C1 segment of cervical spinal cord (tissue), 14 donors: ENCODE measurements at places on chromosomes 12 and 14.

GRCh38 chr14:31657917-31658316, 96.7 kb downstream of the NUBPL start:
- no peak for DNase-seq

- no peak for DNase-seq
Observed at GRCh38 chr12:90828621-90829020, 126.4 kb downstream of the CCER1 start.

DNA sequence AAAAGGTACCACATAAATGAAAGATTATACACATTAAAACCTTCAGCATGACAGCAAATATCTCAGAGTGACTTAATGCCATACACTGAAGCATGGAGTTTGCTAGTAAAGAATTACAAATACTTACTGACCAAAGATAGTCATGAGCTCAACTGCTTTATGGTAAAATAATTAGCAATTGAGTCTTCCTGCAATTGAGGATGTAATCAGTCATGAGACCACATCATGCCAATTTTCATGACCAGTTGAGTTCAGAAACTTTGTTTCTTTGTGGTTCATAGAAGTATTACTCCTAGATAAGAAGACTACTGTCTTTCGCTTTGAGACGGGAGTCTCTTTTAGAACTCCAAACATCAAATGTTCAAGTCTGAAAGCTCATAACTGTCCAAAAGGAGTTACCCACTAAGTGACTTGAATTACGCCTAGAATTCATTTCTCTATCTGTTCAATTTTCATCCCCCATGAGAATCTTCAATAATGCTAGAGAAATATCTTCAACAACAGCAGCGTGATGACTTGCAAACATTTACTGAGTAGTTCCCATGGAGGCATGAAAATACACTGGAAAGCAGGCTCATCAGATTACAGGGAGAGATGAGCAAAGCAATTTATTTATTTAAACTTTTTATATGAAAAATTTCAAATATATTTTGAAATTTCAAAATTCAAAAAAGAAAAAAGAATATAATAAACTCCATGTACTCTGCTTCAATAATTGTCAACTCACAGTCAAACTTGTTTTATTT, 120.0 kb downstream of the BTG1 start:
- no peak for DNase-seq

DNA sequence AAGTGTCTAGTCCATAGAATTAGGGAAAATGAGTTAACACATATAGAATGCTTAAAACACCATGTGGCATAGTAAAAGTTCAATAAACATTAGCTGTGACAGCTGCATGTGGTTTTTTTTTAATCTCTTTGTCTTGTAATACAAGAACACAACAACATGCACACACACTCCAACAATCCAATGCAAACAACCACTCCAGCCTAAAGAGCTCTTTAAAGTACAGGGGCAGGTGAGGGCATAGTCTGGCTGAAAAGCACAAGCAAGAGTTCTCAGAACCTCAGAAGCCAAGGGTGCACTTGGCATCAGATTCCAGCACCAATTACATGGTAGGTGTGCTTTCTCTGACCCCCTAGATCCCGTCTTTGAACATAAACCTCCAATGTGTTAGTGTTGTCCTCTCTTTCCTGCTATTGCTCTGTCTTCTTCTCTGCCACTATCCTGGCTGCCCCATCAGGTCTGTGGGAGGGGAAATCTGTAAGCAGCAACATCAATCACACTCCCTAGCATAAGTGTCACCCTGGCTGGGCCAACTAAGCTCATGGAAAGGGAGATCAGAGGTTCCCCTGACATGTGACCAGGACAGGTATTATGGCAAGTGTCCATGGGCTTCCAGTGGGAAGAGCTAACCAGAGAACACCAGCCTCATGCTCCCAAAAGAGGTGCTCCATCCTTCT, 91.0 kb downstream of the SLC8A3 start:
- no peak for DNase-seq

- no peak for DNase-seq
Observed at GRCh38 chr12:31248337-31248736, 77.6 kb downstream of the SINHCAF start.
